DND-41 (cell line): ENCODE measurements at places on chromosomes 7 and 10.

DNA sequence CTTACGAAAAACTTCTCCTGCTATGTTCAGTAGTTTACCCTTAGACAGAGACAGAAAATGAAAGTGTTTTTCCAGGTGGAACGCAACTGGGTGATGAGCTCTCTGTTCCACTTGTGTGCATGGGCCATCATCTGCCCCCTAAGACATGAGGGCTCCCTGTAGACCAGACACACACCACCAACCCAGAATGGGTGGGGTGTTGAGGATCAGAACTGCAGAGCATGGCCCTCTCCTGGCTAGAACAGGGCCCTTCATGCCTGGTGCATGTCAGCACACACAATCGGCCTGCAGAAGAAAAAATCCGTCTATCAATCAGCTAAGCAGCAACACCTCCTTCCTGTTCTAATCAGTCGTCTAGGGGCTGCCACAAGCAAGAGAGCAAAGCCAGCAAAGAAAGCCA, 186.2 kb upstream of the INHBA start:
- no peak for DNase-seq

- no peak for DNase-seq
Observed at GRCh38 chr10:71187600-71187999, 24.8 kb upstream of the UNC5B start.

GRCh38 chr7:147999962-148000361, 590.6 kb upstream of the C7orf33 start:
- no peak for DNase-seq

GRCh38 chr7:80324032-80324431, 187.8 kb downstream of the GNAT3 start:
- DNase-seq, result no peak

DNA sequence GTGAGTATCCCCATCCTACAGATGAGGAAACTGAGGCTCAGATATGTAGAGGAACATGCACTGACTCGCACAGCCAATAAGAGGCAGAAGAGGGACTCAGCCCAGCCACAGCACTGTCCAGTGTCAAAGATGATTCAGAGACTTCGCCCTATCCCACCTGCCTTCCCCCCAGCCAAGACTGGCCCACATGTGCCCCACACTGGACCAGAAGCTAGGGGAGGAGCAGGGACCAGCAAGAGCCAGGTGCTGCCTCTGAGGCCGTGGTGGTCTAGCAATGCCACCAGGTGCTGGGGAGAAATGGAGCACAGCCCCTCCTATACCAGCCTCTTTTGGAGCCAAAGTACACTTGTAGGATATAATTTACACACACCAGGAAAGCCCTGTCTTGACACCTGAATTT, 22.3 kb downstream of the GRID1 start:
- no peak for DNase-seq

- DNase-seq, result no peak
Observed at GRCh38 chr7:107948645-107949442, 54.1 kb downstream of the LAMB1 start.

- no peak for DNase-seq
Observed at GRCh38 chr7:68789597-68789996, 808.7 kb upstream of the AUTS2 start.

DNA sequence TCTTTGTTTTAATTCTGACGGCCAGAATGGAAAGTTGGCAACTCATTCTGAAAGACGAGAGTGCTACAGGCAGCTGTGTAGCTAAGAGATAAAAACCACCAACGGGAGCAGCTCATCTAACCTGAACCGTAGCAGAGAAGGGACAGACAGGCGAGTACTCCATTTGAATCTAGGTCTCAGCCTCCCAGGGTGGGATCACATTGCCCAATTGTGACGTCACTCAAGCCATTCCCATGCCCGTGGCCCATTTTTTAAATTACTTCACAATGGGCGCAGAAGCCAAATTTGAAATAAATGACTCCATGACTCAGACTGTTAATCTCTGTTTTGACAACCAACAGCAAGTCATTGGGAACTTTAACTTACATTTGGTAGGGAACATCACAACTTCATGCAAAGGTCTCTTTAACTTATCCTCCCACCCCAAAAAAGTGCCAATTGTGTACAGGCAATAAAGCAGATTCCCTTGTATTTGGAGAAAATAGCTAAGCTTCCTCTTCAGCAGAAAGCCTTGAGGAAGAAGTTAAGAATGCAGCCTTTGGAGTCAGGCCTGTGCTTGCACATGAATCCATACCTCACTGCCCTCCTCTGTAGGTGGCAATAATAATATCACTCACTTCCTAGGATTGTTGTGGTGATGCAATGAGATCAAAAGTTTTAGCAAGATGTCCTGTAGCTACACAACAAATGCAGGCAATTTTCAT, 93.2 kb upstream of the KIF5B start:
- DNase-seq, result no peak
